Glutamatergic neuron (in vitro differentiated cells): ENCODE measurements at places on chromosomes 7 and 10.

- no peaks in the 10 kb centered on the region for H3K27me3 ChIP-seq
- no peak overlapping the region for H3K4me3 ChIP-seq
Measured at GRCh38 chr7:130721486-130722277, 12.3 kb downstream of the KLF14 start.

DNA sequence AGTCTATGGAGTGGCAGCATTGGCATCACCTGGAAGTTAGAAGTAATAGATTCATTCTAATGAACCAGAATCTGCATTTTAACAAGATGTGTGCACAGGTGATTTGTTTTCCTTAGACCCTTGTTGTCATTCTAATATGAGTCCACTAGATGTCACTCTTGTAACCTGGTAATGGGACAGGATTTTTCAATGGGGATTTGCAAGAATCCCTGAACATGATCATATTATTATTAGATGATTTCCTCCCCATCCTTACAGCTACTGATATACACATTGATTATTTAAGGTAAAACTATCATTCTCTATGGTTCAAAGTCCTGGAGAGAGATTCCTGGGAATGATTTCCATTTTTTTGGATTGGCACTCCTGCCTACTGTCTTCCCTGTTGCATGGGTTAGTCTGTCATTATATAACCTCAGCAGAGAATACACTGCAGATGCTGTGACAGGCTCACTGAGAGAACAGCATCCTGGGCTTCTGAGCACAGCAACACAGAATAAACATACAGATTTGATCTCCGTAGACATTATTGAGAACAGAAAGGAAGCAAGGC lies 194.9 kb downstream of the SUGCT start:
- H3K36me3 ChIP-seq = no peaks in the 10 kb centered on the region
- H3K4me3 ChIP-seq = no peak overlapping the region
- DNase-seq = no peak

GRCh38 chr7:78279457-78279856 lies 480.9 kb downstream of the PHTF2 start:
- H3K4me3 ChIP-seq = no peak overlapping the region
- H3K27ac ChIP-seq = no peak overlapping the region
- no peaks in the 10 kb centered on the region for H3K36me3 ChIP-seq
- H3K4me1 ChIP-seq = no peaks in the 10 kb centered on the region
- H3K27me3 ChIP-seq = no peaks in the 10 kb centered on the region
- no peak for DNase-seq

DNA sequence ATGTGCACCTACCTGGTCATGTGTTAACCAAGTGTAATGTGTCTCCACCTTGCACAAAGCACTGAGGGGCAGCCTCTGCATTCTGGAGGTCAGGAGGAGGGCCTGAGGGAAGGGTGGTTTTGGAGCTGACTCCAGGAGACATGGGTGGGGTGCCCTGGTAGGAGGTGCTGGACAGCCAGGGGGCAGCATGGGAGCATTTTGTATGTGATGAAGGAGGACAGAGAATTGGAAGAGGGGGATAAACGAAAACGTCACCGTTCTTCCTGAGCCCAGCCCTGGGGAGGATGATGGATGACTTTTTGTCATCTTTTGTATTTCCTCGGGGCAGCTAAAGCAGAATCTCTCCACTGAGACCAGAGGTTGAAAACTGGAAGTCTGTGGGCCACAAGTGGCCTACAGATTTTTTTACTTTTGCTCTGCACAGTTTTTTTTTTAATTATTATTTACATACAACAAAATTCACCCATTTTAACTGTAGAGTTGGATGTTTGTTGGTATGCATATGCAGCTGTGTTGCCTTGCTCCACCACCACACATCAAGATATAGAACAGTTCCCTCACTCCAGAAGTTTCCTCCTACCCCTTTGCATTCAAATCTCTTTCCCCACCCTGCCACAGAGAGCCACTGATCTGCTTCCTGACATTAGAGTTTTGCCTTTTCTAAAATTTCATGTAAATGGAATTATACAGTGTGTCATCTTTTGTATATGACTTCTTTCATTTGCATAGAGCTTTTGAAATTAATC lies 242.5 kb downstream of the VTI1A start:
- no peak overlapping the region for H3K4me3 ChIP-seq
- peak; percentile 55 for DNase-seq
- peaks cover 3% of the 10 kb centered on the region for H3K4me1 ChIP-seq
- H3K27me3 ChIP-seq = peaks cover 2% of the 10 kb centered on the region

- no peak overlapping the region for H3K27ac ChIP-seq
- H3K4me3 ChIP-seq = no peak overlapping the region
- H3K36me3 ChIP-seq = no peaks in the 10 kb centered on the region
- no peak for DNase-seq
Measured at GRCh38 chr10:95537542-95537927, 23.6 kb downstream of the SORBS1 start.

- no peak for DNase-seq
- H3K4me3 ChIP-seq = peak overlapping the region; percentile 63
- no peaks in the 10 kb centered on the region for H3K36me3 ChIP-seq
- H3K4me1 ChIP-seq = peaks cover 35% of the 10 kb centered on the region
Measured at GRCh38 chr7:106108991-106109390, 3.1 kb downstream of the SYPL1 start.

DNA sequence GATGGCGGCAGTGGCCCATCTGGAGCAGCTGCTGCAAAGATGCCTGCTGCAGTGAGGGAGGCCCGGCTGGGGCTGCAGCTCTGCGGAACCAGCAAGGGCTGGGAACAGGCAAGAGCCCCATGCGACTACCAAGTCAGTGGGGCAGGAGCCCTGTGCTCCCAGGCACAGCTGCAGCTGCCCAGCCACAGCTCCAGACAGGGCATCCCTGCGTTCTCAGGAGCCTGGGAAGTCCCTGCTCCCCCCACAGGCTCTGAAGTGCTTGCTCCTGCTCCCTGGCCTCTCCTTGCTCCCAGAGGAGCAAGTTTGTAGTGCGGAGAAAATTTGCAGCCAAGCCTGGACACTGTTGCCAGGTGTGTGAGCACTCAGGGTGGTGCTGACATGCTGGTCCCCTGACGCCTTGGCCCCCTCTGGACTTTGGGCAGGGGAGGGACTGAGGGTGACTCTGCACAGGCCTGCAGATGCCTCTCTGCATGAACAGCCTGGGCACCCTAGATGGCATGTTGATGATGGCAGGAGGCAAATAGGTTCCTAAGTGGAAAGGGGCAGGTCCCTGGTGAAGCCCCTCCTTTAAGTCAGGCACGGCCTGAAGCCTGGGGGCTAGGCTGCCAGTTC lies 105.6 kb downstream of the LYZL1 start:
- peaks cover 4% of the 10 kb centered on the region for H3K4me1 ChIP-seq
- no peak overlapping the region for H3K4me3 ChIP-seq
- H3K27me3 ChIP-seq = no peaks in the 10 kb centered on the region

- H3K4me1 ChIP-seq = peaks cover 21% of the 10 kb centered on the region
- H3K27me3 ChIP-seq = peaks cover 2% of the 10 kb centered on the region
- DNase-seq = peak; percentile 70
- peak within 1 kb of the TSS; percentile 77 for H3K4me3 ChIP-seq
- peak within 1 kb of the TSS; percentile 53 for H3K27ac ChIP-seq
- H3K36me3 ChIP-seq = no peaks in the 10 kb centered on the region
Measured at GRCh38 chr10:98446661-98447221, at the start of gene HPS1. HPS1 (minus strand) TSS chr10:98446935; CDS start chr10:98443240, 3,695 bp downstream.

GRCh38 chr7:22564511-22565045 lies 64.6 kb upstream of the STEAP1B start:
- H3K4me1 ChIP-seq = peaks cover 28% of the 10 kb centered on the region
- H3K36me3 ChIP-seq = no peaks in the 10 kb centered on the region
- DNase-seq = no peak
- H3K27me3 ChIP-seq = peaks cover 10% of the 10 kb centered on the region
- no peak overlapping the region for H3K27ac ChIP-seq
- no peak overlapping the region for H3K4me3 ChIP-seq

DNA sequence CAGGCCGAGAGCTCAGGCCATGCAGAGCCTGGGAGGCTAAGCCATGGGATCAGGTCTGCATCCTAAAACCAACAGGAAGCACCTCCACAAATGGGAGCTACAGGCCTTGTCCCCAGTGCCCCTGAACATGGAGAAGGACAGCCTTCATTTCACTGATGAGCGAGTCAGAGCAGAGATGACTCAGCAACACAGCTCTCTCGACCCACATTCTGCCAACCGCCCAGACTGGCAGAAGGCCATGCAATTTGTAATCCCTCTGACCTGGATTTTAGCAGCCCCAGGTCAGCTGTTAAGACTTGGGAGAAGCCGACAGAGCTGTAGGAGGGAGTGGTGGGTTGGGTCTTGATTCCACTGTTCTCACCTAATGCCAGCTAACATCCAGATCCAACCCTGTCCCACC lies 25.5 kb downstream of the VOPP1 start:
- DNase-seq = no peak
- H3K4me1 ChIP-seq = peaks cover 10% of the 10 kb centered on the region
- H3K36me3 ChIP-seq = no peaks in the 10 kb centered on the region
- no peak overlapping the region for H3K4me3 ChIP-seq
- no peak overlapping the region for H3K27ac ChIP-seq

- no peak overlapping the region for H3K4me3 ChIP-seq
- peaks cover 3% of the 10 kb centered on the region for H3K27me3 ChIP-seq
- H3K27ac ChIP-seq = no peak overlapping the region
- DNase-seq = no peak
- no peaks in the 10 kb centered on the region for H3K36me3 ChIP-seq
Measured at GRCh38 chr10:88270061-88270808, 312.9 kb downstream of the RNLS start.

DNA sequence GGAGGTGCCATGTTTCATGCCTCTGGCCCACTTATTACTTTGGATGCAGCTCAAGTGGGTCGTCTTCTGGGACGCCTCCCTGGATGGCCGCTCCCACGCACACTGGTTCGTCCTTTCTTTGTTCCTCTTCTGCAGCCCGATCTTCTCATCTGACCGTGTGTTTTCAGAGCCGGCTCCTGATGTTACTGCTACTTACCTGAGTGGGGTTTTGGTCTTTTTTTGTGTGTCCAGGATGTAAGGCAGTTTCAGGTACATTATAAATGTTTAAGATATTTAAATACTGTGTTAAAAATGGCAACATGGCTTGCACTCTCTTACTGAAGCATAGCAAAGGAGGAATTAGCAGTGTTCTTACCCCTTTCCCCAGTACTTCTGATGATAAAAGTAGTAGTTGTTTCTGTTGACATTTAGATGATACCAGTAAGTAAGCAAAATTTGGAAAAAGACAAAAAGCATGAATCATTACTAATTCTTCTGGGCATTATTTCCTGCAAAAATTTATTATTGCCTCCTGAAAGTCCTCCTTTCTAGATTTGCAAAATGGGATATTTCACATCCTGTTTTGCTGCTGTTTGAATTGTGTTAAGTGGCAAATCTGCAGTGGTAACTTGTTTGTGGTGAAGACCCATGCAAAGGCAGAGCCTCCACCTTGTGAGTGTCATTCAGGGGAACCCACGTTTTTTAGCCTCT lies 59.4 kb downstream of the SHH start:
- H3K27me3 ChIP-seq = no peaks in the 10 kb centered on the region
- peaks cover 23% of the 10 kb centered on the region for H3K4me1 ChIP-seq
- H3K27ac ChIP-seq = no peak overlapping the region
- H3K4me3 ChIP-seq = no peak overlapping the region

GRCh38 chr10:95513941-95514392 lies 47.2 kb downstream of the SORBS1 start:
- H3K4me1 ChIP-seq = peaks cover 66% of the 10 kb centered on the region
- H3K4me3 ChIP-seq = no peak overlapping the region
- peak overlapping the region; percentile 73 for H3K27ac ChIP-seq
- DNase-seq = no peak

DNA sequence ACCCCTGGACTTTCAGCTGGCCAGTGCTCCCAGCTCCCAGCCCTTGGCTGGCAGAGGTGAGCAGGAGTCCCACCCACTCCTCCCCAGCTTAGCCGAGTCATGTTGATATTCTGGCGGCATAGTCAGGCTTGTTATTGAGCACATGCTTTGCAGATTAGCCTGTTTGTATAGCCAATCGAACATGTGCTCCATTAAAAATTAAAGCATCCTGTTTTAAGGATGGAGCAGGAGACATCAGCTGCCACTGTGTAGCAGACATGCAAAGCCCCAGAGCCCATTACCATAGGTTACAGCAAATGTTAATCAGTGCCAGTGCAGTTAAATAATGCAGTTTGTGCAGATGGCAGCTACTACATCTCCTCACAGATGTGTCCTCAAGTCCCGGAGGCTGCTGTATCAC lies 574.6 kb upstream of the GALNT17 start:
- peak; percentile 42 for DNase-seq
- peaks cover 21% of the 10 kb centered on the region for H3K36me3 ChIP-seq
- H3K4me1 ChIP-seq = peaks cover 35% of the 10 kb centered on the region
- peak overlapping the region; percentile 91 for H3K27ac ChIP-seq

DNA sequence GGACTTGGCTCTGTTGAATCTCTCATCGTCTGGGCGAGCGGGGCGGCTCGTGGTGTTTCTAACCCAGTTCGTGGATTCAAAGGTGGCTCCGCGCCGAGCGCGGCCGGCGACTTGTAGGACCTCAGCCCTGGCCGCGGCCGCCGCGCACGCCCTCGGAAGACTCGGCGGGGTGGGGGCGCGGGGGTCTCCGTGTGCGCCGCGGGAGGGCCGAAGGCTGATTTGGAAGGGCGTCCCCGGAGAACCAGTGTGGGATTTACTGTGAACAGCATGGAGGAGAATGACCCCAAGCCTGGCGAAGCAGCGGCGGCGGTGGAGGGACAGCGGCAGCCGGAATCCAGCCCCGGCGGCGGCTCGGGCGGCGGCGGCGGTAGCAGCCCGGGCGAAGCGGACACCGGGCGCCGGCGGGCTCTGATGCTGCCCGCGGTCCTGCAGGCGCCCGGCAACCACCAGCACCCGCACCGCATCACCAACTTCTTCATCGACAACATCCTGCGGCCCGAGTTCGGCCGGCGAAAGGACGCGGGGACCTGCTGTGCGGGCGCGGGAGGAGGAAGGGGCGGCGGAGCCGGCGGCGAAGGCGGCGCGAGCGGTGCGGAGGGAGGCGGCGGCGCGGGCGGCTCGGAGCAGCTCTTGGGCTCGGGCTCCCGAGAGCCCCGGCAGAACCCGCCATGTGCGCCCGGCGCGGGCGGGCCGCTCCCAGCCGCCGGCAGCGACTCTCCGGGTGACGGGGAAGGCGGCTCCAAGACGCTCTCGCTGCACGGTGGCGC lies at the start of gene EN2:
Gene EN2, plus strand, starts transcription at position 19 of the 767 bp plus-strand sequence. Its CDS starts 249 bp downstream, at position 268.
- H3K27me3 ChIP-seq = peaks cover 47% of the 10 kb centered on the region
- peak; percentile 41 for DNase-seq
- H3K36me3 ChIP-seq = no peaks in the 10 kb centered on the region
- H3K4me3 ChIP-seq = peak within 1 kb of the TSS; percentile 85
- H3K4me1 ChIP-seq = peaks cover 2% of the 10 kb centered on the region
- no peak within 1 kb of the TSS for H3K27ac ChIP-seq

- H3K4me3 ChIP-seq = no peak overlapping the region
- no peak overlapping the region for H3K27ac ChIP-seq
- no peaks in the 10 kb centered on the region for H3K36me3 ChIP-seq
- H3K4me1 ChIP-seq = no peaks in the 10 kb centered on the region
- no peaks in the 10 kb centered on the region for H3K27me3 ChIP-seq
- no peak for DNase-seq
Measured at GRCh38 chr10:106931159-106931852, 233.2 kb downstream of the SORCS1 start.

- H3K27me3 ChIP-seq = peaks cover 6% of the 10 kb centered on the region
- H3K4me3 ChIP-seq = no peak overlapping the region
- H3K4me1 ChIP-seq = peaks cover 13% of the 10 kb centered on the region
- no peak for DNase-seq
- no peak overlapping the region for H3K27ac ChIP-seq
- no peaks in the 10 kb centered on the region for H3K36me3 ChIP-seq
Measured at GRCh38 chr7:148500978-148501377, 89.6 kb upstream of the C7orf33 start.
